AG10803 (cell line): ENCODE measurements at places on chromosomes 7 and 10.

DNA sequence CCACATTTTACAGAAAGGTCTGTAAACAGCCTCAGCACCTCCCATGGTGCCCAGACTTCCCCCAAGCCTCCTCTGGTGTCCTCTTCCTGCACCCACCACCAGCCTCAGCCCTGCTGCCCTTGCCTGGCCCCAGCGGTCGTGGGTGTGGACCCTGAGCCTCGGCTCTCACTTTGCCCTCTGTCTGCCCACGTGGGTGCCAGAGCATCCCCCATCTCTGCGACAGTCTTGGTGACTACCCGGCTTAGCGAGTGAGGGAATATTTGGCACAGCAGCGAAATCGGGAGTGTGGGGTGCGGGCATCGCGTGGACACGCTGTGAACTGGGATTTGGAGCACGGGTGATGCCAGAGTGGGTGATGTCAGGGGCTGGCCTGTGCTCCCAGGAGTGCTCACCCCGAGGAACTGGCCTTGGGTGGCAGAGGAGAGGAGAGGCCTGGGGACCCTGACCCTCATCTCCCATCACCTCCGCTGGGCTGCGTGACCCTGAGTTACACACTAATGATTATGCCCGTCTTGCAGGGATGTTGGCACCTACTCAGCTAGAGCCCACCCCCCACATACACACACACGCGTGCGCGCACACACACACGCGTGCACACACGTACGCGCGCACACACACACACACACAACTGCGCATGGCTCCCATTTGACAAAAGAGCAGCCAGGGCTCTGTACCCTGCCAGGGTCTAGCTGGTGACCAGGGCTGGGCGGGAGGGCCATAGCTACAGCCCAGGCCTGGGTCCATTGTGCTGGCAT is 8.7 kb downstream of the ELFN1 start:
- no peak for DNase-seq

- DNase-seq, result peak; percentile 81
These were observed 2.6 kb upstream of the HOXA9 start for GRCh38 chr7:27167916-27168264.

DNA sequence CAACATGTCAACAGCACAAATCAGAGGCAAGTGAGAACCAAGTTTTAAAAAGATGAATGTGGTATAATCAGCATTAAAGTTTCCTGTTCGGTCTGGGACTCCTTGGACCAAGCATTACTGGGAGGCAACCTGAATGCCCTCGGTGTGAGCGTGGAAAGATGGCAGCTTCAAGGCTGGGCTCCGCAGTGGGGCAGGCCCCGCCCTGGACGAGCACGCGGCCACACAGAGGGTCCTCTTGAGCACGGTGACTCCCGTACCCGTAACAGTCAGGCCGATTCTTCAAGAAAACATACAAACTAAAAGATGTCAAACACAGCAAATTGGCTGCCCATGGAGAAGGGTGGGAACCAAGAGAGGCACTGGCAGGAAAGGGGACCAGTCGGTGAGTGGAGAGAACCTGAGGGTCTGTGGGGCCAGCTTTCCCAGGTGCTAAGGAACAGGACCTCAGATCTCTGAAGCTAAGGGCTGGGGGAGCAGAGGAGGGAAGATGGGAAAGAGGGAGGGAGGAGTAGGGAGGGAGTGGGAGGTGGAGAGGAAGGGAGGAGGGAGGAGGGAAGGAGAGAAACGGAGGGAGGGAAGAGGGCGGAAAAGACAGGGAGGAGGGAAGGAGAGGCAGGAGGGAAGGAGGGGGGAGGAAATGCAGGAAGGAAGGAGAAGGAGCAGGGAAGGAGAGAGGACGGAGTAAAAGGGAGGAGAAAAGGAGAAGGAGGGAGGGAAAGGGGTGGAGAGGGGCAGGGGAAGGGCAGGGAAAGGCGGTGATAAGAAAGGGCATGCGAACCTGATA is 71.2 kb upstream of the FAM20C start:
- DNase-seq, result no peak

GRCh38 chr7:81499262-81500116 is 270.4 kb downstream of the HGF start:
- peak; percentile 80 for DNase-seq

DNA sequence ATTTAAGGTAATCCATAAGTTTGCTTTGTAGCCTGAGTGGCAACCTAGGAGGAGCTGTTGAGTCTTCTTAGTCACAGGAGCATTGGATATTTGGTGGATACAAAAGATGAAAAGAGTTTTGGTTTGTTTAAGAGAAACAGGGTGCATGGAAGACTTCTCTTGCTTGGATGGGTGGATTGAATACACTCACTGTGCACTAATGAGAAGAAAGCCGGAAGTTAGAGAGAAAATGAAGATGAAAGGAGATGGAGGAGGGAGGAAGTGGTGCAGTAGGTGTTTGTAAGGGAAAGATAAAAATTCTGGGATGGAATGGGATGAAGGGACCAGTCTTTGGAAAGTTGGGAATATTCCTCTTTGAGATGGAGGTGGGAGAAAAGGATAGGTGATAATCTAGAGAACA is 7.7 kb downstream of the MDFIC start:
- DNase-seq, result no peak

DNA sequence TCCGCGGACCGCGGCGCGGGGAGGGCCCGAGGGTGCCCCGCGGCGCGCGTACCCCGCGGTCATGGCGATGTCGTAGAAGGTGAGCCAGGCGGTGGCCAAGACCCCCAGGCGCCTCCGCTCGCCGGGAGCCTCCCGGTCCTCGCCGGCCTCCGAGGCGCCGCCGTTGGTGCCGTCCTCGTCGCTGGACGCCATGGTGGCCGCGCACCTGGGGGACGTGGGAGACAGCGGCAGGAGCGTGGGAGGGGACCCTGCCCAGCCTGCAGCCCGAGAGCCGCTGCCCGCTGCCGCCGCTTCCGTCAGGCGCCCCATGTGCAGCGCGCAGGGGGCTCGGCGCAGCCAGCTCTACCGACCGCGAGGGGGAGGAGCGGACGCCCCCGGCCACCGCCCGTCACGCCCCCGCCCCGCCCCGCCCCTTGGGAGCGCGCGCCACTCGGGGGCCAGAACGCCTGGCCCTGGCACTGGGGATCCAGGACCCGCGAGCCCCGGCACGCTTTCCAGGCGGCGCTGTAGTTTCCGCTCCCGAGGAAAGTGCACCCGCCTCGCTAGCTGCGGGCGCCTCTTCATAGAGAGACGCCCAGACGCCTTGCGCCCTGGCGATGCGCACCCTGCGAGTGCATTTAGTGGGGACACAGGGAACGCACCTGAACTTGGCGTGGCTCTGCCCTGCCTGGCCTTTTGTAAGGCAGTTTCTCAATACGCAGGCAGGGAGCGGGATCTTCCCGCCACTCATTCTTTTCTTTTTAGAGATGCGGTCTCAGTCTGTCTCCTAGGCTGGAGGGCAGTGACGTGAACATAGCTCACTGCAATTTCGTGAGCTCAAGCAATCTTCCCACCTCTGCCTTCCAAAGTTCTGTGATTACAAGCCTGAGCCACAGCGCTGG is at the start of gene HACD1:
HACD1 (minus strand) TSS at position 344 of the 881 bp plus-strand sequence; CDS start at position 309, 35 bp downstream.
- DNase-seq, result peak; percentile 57

GRCh38 chr10:99529591-99530107 is 3.1 kb upstream of the NKX2-3 start:
- no peak for DNase-seq

DNA sequence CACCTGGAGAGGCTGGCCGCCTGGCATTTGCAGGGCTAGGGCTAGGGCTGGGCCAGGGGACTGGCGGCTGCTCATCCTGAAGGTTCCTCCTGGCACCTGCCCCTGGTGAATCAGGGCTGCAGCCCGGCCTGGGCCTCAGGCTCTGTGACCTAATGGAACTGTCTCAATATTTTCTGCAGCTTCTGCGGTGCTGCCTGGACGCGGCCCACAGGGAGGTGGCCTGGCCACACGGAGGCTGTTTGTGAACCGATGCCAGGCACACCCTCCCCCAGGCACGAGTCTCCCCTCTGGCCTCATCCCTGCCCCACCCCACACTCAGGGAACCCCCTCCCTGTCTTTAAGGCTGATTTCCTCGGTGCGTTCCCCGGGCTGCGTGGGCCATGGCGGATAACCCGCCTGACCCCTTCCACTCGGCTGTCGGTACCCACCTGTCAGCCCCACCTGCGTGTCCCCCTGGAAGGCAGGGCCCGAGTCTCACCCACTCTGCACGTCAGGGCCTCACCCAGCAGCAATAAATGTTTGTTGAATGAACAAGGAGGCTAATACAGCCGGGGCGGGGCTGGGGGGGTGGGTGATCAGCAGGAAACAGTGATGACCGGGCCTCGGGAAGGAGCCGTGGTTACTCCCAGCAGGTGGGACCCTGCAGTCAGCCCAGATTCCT is 54.5 kb upstream of the DNAJB6 start:
- DNase-seq, result no peak
